NCI-H526 (cell line): ENCODE measurements at places on chromosomes 5 and 9.

DNA sequence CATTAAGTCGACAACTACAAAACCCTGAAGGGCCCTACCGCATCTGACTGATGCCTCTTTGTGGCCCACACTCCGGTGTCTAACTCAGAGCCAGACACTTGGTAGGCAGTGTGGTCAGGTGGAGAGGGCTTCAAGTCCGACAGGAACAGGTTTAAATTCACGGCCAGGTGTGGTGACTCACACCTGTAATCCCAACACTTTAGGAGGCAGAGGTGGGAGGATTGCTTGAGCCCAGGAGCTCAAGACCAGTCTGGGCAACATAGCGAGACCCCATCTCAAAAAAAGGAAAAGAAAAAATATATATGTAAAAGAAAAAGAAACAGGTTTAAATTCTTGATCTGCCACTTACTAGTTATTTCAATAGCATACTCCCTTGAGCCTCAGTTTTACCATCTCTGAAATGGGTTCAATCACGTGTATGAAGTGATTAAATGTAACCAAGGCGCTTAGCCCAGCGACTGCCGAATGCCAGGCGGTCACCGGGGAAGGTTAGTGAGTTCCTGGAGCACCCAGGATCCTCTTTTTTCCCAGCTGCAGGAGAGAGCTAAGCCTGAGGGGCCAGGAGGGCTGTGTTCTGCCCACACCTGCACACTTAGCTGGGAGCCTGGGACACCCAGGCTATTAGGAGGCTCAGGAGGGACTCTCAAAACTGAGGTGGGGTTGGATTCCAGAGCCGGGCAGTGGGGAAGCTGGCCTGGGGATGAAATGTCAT is 943 bp downstream of the CLTB start:
- no peak for DNase-seq

DNA sequence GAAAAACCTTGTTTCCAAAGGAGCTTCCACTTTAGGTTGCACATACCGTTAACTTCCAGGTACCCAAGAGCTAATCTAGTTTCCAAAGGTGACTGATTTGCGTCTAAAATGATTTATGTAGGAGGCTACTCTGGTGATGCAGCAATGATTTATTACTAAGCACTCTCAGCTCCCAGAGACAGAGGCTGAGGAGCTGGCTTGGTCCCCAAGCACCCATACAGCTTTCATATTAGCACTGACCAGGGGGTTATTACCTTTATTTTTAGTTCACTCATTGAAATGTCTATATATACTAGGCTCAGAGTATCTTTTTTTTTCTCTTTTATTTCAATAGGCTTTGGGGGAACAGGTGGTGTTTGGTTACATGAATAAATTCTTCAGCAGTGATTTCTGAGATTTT is 91.2 kb upstream of the EQTN start:
- no peak for DNase-seq

DNA sequence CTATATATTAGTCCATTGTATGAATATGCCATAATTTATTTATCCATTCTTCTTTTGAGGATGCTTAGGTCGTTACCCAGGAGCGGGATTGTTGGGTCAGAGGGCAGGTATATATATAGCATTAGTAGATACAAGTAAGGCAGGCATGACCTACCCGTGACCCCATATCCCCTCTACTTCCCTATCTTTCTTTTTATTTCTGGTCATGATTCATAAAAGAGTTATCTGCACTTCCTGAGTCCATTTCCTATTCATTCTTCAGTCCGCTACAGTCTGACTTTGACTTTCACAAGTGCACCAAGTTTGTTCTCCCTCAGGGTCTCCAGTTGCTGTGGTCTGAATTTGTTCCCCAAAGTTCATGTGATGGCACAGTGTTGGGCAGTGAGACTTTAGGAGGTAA is 6.9 kb downstream of the RHOBTB3 start:
- no peak for DNase-seq

DNA sequence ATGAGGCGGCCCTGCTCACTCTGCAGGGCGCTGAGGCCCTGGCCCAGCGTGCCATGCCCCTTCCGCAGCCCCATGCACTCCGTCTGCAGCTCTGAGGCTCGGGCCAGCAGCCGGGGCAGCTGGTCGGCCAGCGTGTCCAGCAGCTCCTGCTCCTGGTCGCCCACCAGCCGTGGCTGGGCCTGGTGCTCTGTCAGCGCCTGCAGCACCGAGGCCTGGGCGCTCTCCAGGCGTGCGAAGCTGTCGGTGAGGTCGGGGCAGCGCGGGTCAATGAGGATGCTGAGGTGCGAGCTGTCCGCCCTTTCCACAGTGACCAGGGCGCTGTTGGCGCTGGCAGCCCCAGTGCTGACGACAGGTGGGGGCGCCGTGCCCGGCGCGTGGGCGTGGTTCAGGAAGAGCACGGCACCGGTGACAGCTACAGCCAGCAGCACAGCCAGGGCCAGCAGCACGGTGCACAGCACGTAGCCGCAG is 9.4 kb downstream of the FIBCD1 start:
- no peak for DNase-seq

DNA sequence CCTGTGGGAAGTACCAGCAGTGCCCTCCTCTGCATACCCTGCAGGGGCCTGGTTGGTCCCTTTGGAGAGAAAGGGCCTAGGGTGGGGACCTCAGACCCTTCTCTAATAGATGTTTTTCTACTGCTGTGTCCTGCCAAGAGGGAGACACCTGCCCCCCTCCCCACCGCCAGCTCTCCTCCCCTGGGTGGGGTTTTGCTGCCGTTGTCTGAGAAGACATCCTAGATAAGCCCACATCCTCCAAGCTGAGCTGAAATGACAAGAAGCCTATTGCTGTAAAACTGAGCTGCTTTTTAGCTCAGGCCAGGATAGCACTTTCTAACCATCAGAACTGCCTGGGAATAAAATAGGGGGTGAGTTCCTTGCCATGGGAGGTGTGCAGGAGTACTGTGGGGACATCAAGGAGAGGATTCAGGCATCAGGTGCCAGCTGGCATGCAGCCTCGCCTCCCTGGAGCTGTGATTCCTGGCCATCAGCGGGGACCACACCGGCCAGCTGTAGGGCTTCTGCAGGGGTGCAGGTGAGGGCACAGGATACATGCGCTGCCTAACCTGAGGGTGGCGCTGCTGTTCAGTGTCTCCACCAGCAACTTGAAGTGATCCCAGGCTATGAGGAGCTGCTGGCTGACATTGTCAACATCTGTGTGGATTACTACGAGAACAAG is 37.9 kb downstream of the CYFIP2 start:
- DNase-seq = no peak

- no peak for DNase-seq
Measured at GRCh38 chr5:65029178-65029577, 260.4 kb downstream of the CWC27 start.

DNA sequence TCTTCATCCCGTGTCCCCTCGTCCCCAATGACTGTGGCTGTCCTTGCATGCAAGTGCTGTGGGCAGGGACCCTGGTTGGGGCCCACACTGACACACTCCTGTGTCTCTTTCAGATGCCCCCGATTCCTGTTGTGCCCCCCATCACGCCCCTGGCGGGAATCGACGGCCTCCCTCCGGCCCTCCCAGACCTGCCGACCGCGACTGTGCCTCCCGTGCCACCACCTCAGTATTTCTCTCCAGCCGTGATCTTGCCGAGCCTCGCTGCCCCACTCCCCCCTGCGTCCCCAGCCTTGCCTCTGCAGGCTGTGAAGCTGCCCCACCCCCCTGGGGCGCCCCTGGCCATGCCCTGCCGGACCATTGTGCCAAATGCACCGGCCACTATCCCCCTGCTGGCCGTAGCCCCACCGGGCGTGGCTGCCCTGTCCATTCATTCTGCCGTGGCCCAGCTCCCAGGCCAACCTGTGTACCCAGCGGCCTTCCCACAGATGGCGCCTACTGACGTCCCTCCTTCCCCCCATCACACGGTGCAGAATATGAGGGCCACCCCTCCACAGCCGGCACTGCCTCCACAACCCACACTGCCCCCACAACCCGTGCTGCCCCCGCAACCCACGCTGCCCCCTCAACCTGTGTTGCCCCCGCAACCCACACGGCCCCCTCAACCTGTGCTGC is 75.0 kb downstream of the WNK2 start:
- no peak for DNase-seq

DNA sequence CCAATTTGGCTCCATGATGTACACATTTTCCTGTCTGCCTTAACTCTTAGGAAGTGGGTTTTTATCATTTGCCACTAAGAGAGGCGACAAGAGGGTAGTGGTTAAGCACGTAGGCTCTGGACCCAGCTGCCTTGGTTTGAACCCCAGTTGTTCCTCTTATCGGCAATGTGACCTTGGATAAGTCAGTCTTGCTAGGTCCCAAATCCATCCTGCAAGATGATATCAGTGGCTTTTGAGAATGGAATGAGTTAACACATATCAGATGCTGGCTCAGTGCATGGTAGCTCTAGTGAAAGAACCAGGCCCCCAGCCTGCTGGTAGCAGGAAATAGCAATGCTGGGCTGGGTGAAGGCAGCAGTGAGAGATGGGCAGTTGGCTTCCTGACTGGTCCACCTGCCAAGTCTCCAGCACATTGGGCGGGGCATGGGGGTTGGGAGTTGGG is 72.5 kb downstream of the STK10 start:
- no peak for DNase-seq

- DNase-seq = no peak
Measured at GRCh38 chr9:27351438-27351837, 54.5 kb upstream of the EQTN start.

DNA sequence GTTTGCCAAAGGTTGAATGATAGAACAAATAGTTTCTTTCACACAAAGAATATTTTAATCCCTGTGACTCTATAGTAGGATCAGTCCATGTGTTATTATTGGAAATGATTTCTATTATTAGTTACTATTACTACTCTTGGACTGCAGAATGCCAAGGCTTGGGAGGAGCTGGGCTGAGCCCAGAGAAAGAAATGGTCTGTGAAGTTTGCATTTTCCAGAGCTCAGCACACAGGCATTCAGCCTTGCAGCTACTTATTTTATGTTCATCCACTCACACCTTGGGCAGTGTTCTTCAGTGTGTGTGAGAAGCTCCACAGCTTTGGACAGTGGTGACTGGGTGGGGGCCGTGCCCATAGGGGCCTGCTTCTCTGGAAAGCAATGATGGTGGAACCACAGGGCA is 583.1 kb downstream of the CCDC171 start:
- no peak for DNase-seq

- no peak for DNase-seq
Measured at GRCh38 chr5:79225026-79225425, 10.9 kb upstream of the JMY start.

- DNase-seq = no peak
Measured at GRCh38 chr9:32550150-32550561, 2.0 kb upstream of the SMIM27 start.

DNA sequence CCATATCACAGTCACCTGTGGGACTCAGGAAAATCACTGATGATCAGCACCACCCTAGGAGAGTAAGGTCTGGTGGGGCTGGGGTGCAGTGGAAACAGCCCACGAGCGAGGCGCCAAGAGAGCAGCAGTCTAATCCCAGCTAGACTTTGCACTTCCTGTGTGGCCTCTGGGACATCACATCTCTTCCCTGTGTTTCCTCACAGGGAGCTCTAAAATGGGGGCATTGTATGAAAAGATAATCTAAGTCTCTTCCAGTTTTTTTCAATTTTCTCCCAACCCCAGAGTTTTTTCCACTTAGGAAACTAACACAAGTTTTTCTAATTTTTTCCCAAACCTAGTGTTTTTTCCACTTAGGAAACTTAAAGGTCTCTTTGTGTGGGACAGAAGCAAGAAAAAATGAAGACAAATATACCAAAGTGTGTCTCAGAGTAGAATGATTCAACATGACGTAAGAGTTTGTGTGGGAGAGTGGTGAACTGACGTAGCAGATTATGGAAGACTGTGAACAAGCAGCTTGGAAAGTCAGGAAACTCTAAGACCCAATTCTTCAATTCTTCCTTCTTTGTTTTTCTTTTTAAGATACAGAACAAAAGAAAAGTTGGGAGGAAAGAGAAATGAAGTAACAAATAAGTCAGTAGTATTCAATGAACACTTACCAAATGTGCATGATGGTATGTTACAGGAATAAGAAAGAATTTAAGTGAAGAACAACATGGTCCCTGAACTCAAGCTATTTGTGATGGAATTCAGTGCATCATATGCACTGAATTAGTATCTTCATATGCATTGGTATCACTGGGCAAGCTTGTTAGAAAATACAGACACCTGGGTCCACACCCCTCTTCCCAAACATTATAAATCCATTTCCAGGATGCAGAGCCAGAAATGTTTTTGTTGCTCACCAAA is 51.3 kb downstream of the LHFPL2 start:
- DNase-seq = no peak

GRCh38 chr5:115749016-115749415 is 67.4 kb downstream of the CDO1 start:
- DNase-seq = no peak

- DNase-seq = no peak
Measured at GRCh38 chr9:135487281-135488012, 7.9 kb downstream of the PPP1R26 start.

- DNase-seq = no peak
Measured at GRCh38 chr9:2576631-2577030, 45.0 kb upstream of the VLDLR start.

- DNase-seq = peak; percentile 64
Measured at GRCh38 chr9:72365525-72366256, 683 bp upstream of the ZFAND5 start.

GRCh38 chr9:79384501-79384900 is 187.3 kb upstream of the TLE4 start:
- DNase-seq = peak; percentile 6

DNA sequence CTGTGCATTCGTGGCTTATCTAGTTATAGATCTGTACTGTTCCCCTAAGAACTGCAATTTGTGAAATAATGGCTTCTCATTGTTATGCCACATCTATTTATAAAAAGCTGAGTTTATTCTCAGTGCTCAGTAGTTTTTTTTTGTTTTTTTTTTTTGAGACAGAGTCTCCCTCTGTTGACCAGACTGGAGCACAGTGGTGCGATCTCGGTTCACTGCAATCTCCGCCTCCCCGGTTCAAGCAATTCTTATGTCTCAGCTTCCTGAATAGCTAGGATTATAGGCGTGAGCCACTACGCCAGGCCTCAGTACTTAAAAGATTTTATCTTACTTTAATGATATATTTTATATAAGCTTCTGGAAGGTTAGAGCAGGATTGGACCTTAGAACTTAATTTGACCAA is 19.0 kb downstream of the SEC61B start:
- DNase-seq = no peak
